ENCODE measurements at places on chromosomes 6 and 20.
A peak's percentile ranks its signal among the peaks of the same experiment; 100 is the strongest.

- DNase-seq = no peak
Measured at GRCh38 chr20:11769825-11770224, 147.9 kb upstream of the BTBD3 start.

GRCh38 chr20:10758446-10758845 is 84.6 kb upstream of the JAG1 start:
- no peak for DNase-seq

DNA sequence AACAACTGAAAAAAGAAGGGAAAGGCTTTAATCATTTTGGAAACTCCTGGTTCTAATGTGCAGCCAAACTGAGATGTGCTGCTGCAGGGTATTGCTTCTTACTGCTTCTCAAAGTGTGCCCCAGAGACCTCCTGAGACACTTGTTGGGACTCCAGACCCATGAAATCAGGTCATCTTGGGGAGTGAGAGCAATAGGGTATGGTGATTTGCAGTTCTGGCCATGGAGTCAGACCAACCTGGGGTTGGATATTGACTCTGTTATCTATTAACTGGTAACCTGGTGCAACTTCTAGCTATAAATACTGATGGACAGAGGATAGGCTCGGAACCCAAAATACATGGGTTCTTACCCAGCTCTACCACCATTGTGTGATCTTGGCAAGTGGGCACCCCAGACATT is 3.8 kb downstream of the TSPO2 start:
- no peak for DNase-seq

- no peak for DNase-seq
Measured at GRCh38 chr6:39906318-39906761, 27.9 kb downstream of the MOCS1 start.

DNA sequence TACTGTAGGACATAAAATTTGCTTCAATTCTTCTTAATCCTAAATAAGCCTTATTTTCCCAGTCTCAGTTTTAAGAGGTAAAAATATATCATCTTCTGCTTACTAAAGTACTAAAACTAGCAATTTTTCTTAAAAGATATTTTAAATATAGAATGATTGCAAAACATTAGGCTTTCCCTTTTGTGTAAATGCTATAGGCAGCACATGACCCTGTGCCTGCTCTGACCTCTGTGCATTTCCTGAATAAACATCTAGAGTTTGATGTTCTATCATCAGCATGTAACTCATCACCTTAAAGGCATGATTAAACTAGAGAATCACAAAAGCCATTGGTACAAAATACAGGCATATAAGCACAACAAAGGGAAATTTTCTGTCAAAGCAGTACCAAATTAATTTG is 422.7 kb downstream of the TFAP2B start:
- no peak for DNase-seq

GRCh38 chr20:32052090-32052777 is at the start of gene HCK:
Gene HCK (plus strand): TSS chr20:32052242.
- DNase-seq = no peak

- DNase-seq = no peak
Measured at GRCh38 chr20:38258545-38259215, 1.9 kb downstream of the KIAA1755 start.

- DNase-seq = no peak
Measured at GRCh38 chr20:35506179-35506578, 23.3 kb downstream of the C20orf173 start.

GRCh38 chr6:43268355-43268700 is 25.0 kb downstream of the TTBK1 start:
- peak; percentile 40 for DNase-seq

DNA sequence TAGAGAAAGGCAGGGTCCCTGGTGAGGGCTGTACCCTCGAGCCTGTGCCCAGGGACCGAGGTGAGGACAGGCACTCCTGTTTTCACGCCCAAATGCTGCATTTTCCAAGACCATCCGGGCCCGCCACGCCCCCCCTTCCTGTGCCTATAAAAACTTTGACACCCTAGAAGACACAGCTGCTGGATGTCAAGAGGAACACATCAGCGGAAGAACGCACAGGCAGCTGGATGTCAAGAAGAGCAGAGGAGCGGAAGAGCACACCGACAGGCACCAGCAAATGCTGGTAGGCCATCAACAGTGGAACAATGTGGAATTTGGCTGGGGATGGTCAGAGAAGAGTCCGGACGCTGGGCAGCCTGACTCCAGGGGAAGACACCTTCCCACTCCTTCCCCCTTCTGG is 56.1 kb downstream of the TXLNB start:
- no peak for DNase-seq

GRCh38 chr20:57698867-57699275 is 10.9 kb downstream of the PMEPA1 start:
- DNase-seq = no peak

GRCh38 chr20:10639077-10639736 is 34.6 kb downstream of the JAG1 start:
- DNase-seq = peak; percentile 44

- no peak for DNase-seq
Measured at GRCh38 chr6:108438918-108439317, 121.8 kb upstream of the FOXO3 start.

DNA sequence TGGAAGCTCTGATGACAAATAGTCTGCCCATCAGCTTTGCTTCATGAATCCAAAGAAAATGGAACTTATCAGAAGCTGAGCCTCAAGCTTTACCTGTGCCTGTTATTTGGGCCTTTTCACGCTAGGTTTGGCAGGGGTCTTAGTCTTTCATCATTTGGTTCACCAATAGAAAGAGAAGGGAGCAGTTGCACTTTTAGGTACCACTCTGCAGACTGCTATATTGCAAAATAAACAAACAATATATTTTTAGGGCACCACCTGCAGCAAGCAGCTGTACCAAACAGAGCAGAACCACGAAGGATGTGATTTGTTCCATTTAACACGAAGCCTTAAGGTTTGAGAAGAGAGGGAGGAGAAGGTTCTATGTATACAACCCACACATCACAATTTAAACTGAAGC is 291.4 kb upstream of the RNF217 start:
- DNase-seq = no peak

DNA sequence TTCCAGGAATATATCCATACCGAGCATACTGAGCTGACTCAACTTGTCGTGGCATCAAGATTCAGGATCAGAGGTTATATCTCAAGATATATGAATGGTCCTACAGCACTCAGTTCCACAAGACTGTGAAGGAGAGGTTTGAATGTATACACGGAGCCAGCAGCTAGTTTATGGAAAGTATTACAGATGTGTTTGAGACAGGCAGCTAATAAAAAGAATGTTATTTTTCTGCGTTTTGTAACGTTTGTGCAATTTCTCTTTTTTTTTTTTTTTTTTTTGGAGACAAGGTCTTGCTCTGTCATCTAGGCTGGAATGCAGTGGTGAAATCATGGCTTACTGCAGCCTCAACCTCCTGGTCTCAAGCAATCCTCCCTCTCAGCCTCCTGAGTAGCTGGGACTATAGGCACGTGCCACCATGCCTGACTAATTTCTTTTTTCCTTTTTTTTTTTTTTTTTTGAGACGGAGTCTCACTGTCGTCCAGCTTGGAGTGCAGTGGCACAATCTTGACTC is 3.4 kb upstream of the FAM110A start:
- no peak for DNase-seq

DNA sequence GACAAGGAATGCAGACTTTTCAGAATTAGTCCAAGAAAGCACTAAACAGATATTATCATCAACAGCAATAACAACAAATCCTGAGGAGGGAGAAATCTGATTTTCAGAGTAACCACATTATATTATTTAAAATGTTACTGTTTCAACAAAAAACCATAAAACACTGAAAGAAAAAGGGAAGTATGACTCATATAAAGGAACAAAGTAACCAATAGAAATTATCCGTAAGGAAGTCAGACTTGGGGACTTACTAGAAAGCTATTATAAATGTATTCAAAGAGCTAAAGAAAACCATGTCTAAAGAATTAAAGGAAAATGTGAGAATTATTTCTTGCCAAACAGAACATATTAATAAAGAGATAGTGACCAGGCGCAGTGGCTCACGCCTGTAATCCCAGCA is 98.1 kb downstream of the MYLK4 start:
- no peak for DNase-seq

DNA sequence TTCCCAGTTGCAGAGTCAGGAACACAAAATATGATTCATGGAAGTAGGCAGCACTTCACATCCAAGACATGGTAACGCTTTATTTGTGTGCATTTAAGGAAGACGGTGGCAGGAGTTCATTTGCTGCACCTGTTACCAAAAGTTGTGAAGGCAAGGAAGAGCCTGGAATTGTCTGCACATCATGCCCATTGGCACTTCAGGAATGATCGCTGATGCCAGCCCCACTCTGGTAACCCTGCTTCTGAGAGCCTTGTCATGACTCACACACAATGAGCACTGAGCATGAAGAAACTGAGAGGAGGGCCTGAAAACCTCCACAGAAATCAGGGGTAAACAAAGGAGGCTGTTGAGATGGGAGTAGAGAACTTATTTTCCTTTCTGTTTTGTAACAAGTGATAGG is 181.1 kb downstream of the RPS12 start:
- DNase-seq = no peak

GRCh38 chr20:2283706-2284423 is 11.9 kb upstream of the TGM3 start:
- no peak for DNase-seq

DNA sequence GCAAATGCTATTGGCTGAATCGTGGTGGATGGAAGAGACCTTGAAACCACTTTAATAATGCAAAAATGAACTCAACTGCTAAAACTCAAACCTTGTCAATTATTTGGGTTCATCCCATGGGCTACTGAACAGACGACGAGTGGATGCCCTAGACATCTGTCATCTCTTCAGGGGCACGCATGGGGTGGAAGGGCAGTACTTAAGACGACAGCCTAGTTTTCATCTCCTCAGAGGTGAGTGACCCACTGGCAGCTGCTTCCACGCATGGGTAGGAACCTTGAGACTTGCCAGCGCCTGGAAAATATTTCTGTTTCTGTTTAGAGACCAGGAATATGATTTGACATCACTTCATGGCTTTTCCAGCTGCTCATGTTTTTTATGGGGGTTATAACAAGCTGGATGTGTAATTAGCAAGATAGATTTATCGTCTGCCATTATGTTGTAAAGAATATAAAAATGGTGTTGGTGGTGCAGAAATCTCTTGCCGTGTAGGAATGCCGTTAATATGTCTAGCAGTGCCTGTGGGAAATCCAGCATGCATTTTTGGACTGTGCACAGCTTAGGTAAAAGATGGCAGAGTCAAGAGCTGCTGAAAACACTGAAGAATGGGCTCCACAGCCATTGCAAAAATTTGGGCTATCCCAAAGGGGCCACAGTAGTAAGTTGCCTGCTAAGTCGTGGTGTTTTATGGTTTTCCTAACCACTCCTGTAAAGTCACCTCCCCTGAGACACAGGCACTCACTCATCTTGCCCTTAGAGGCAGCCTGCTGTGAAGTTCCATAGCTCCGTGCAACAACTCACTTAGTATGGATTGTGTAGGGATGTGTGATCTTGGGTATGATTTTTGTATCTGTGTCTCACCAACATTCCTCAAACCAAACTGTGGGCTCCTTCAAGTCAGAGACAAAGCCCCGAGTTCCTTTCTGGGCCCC is 203.3 kb downstream of the EYA2 start:
- no peak for DNase-seq

DNA sequence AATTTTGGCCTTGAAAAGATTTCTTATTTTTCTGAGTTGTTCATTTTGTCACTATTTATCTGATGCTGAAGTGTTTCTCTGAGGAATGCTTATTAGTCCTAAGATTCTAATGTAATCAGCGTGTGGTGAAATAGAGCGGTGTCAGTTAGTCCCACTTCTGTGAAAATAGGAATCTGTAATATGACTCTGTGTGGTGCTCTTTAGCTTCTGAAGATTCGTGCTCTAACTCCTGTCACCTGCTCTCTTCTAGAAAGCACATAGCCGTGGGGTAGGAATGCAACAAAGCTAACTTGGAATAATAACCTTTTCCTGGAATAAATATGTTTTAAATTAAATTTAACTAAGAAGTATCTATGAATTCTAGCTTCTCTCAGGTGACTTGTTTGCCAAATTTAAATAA is 90.4 kb downstream of the BCKDHB start:
- no peak for DNase-seq

DNA sequence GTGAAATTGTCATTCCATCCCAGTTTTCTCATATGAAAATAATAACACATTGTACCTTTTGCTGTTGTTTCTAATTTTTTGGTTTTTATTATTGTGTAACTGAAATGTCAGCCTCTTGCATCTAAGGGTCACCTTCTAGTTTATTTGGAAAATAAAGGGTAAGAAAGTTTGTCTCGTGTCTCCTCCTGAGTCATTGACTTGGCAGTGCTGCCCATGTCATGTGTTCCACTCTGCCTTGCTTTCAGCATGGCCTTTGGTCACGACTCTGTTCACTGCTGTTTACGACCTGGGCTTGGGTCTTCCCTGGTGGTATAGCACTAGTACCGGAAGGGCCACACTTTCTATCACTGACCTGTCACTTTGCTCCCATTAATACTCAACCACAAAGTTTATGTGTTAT is 171.4 kb upstream of the RSPO3 start:
- DNase-seq = no peak

DNA sequence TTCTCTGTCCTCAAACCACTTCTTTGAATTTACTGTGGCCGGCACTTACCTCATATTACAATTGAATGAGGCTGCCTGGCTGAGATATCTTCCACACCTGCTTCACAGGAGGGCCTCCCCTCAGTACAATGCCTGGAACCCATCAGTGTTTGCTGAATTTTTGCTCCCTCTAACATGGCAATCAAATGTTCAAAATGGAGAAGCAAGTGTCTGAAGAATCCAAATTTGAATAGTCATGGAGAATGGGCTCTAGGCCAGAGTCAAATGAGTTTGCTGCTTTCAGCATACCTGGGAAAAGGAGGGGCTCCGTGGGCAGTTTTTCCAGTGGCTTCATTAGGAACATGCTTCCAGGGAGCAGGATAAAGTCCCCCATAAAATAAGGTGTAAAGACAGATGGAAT is 564.8 kb downstream of the UTRN start:
- DNase-seq = no peak

- no peak for DNase-seq
Measured at GRCh38 chr6:17771609-17772008, 64.9 kb upstream of the NUP153 start.

- peak; percentile 92 for DNase-seq
Measured at GRCh38 chr6:147202516-147203310, 1.5 kb upstream of the STXBP5 start.

DNA sequence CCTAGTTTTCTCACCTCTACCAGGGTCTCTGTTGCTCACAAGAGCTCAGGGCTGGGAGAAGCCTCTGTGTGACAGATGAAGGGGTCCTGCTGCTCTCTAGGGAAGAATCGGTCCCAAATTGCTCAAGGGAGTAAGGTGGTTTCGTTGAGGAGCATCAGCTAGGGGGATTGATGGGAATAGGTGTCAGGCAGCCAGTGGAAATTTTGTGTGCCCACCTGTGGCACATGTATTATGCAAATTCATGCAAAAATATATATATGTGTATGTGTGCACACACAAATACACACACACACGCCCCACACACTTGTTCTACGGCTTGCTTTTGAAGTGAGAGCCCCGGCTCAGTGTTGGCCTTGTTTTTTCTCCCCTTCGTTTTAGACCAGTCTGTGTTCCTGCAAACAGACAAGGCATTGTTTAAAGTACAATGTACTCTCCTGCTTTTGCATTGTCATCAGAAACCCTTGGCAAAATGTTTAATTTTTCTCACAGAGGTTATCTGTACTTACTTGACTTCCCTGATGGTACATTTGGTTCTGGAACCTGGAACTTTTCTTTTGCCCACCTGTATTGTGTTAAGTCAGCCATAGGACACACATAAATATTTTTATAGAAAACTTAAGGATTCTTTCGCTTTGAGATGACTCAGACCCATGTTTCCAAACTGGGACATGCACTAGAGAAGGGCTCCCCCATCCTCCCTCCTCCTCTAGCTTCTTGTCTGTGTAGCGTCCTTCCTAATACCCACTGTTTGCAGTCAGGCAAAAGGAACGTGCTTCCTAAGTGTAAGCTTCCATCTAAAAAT is 26.7 kb downstream of the FOXO3 start:
- DNase-seq = peak; percentile 28

All from nucleus accumbens (tissue), 56 donors.